ENCODE measurements at places on chromosomes 3 and 15. TPM values are rescaled to one million over a fixed set of nuclear protein-coding genes. Genes with fewer than 3 reads are reported as not detected.

BCL6 gene
- total RNA-seq, result 67.5 TPM

PLS1 gene
- total RNA-seq, result 5.4 TPM

DNA sequence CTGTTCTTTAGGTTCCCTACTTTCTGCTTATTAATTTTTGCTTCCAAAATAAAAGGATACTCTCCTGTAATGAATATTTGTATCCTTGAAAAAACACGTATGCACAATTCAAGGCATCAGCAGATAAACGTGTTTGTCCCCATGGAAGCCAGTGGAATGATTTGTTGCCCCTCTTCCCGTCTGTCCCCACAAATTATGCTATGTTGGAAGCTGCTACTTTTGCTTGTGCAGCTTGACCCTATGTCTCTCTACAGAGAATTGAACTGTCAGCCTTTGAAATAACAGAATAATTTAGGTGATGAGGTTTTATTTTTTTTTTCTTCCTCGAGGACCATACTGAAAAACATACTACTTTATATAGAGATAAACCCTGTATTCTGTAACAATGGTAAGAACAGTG, 401.5 kb upstream of the GOLIM4 start:
- no peak for ATAC-seq

GRCh38 chr15:61830536-61831330, 229.5 kb downstream of the VPS13C start:
- ATAC-seq, result no peak

CNTN3 gene
- not detected for total RNA-seq

VILL gene
- total RNA-seq, result 12.7 TPM

PRR20G gene
- not detected for total RNA-seq

DNA sequence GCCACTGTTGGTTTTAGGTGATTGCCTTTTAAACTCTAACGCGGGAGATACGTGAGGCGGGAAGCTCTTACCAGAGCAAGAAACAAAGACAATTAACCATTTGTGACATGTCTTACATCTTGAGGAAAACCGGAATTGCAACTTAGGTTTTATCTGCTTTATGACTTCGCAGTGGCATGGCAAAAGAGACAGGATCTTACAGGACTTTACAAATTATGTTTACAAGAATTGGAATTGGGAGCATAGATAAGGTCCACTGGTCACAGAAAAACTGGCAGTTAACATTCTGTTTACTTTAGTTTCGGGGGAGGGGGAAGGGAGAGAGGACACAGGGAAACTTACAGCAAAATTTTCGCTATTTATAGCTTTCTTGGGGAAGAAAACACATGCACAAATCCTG, 1119.6 kb downstream of the ZPLD1 start:
- no peak for ATAC-seq

MAP6D1 gene
- 1.4 TPM for total RNA-seq

GRCh38 chr15:48384616-48385015, 53.4 kb downstream of the DUT start:
- no peak for ATAC-seq

ADAMTS17 gene
- total RNA-seq, result 1.1 TPM

DNA sequence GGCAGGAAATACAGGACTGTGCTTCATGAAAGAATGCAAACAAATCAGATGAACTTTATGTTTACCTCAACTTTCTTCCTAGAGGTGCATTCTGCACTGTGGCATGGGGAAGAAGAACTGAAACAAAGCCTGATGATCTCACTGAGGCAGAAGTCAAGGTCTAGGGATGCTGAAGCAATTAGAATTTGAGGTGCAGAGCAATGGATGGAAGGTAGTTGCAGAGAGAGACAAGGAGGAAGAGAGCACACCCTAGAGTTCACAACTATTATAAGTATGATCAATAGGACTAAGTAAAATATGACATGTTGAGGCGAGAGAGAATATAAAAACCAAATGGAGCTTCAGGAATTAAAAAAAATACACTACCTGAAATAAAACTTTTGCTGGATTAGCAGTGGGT, 420.1 kb downstream of the EDEM1 start:
- no peak for ATAC-seq

CD200 gene
- 26.8 TPM for total RNA-seq

GRCh38 chr3:194624956-194625355, 8.3 kb downstream of the TMEM44 start:
- ATAC-seq, result no peak

DNA sequence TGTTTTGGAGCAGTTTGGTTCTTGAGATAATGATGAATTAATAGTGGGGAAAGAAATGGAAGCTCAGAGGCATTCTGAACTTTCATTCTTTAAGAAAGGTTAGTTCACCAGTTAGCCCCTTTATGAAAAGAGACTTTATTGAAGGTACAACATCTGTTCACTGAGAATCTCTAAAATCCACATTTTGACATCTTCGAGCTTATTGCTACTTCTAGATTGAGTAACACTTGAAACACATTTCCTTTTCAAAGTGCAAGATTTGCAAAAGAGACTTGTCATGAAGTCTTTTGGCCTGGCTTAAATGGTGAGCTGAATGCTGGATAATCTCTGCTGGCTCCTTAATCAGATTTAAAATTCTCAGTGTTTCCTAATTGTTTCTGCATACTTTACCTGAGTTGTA, 42.3 kb downstream of the RAB8B start:
- peak; percentile 56 for ATAC-seq

IQSEC1 gene
- total RNA-seq, result 38.0 TPM

GRCh38 chr3:150871192-150871591, 34.0 kb downstream of the MINDY4B start:
- ATAC-seq, result no peak

USP4 gene
- total RNA-seq, result 69.2 TPM

- ATAC-seq, result no peak
Measured at GRCh38 chr3:28575746-28576613, 227.4 kb upstream of the AZI2 start.

DNA sequence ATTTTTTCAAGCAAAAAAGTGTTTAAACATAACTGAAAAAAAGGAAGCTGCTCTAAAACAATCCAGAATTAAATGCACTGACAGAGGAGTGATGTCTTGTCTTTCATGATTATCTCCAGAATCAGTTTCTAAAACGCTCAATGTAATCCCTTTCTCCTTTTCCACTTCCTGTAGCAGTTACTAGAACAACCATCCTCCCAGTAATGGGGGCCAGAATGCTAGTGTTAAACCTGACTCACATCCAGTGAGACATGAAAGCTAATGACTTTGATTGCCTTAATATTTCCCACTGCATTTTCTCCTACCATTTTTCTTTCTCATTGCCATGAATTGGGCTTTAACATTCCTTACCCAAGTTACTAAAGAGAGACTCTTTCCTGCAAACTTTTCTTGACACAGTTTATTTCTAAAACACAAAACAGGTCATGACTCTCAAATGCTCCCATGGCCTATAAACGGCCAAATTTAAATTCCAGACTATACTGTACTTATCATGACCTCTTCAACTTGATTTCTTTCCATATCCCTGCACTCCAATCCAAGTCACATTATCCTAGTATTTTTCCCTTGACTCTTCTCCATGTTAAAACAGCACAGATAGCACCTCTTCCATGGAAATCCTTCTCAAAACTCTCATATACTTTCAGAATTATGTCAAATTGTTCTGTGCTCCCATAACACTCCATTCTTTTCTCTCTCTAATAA, 341.4 kb downstream of the NAALADL2 start:
- ATAC-seq, result no peak

DNA sequence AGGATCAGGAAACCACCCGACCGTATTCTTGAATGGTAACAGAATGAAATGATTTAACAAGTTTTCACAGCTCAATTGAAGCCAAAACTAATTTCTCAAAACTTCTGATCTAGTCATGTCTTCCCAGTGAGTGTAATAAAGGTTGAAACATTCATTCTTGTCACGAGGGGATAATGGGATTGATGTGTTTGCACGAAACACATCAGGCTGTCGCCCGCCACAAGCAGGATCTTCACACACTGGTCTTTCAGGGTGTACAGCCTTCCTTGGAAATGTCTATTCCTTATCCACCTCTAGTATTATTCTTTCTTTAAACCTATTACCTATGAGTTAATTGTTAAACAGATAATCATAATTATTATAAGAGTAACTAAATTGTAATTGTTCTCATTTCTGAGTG, 94.3 kb downstream of the KCNAB1 start:
- ATAC-seq, result no peak

GRCh38 chr15:25687689-25688088, 175.4 kb downstream of the ATP10A start:
- no peak for ATAC-seq

DNA sequence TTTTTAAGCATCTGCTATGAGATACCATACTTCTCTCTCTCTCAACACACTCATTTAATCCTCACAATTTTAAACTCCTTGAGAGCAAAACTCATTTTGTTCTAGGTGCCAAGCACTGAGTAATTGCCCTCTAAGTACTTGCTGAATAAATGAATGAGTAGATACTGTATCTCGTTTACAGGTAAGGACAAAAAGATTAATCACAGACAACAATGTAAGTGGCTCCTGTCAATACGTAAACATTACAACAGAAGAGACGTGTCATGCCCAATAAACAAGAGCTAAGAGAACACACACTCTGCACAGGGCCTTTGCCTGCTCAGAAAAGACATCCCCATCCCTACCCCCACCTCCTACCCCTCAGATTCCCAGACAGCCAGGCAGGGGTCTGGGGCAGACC, 59.8 kb downstream of the CHSY1 start:
- ATAC-seq, result peak; percentile 38

- ATAC-seq, result peak; percentile 50
Measured at GRCh38 chr15:40906991-40907802, 12.9 kb downstream of the VPS18 start.

DNA sequence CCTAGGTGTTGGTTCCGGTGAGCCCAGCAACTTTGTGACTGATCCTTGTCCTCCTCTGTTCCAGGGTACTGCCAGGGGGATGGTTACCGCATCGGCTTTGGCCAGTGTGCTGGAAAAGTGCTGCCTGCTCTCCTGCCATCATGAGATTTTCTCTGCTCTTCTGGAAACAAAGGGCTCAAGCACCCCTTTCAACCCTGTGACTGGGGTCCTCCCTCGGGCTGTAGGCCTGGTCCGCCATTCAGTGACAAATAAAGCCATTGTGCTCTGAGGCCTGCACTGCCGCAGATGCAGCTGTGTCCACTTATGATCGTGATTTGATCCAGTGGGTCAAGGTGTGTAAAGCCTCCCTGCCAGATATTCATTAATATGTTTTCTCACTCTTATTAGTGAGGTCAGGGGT, 33.3 kb downstream of the FAH start:
- ATAC-seq, result no peak

SLC28A1 gene
- total RNA-seq, result not detected

- no peak for ATAC-seq
Measured at GRCh38 chr3:100581650-100582049, 27.8 kb upstream of the ADGRG7 start.

C3orf20 gene
- total RNA-seq, result 0.16 TPM

DNA sequence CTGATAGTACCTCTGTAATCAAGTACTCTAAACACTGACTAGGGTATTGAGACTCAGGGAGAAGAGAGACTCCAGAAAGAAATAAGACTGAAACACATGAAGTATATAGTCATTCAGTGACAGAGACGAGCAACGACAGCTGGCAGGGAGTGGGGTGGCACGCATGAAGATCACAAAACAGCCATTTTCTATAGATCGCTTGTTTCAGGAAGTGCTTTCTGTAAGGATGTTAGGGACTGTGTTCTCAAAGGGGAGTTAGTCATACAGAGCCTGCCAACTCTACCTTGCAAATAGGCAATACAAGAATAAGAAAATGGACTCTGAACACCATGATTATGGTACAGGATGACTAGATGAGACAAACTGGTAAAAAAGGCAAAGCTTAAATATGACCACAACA, 139.5 kb downstream of the TBL1XR1 start:
- peak; percentile 95 for ATAC-seq

SEMA7A gene
- 11.7 TPM for total RNA-seq

SCAANT1 gene
- 2.4 TPM for total RNA-seq

DNA sequence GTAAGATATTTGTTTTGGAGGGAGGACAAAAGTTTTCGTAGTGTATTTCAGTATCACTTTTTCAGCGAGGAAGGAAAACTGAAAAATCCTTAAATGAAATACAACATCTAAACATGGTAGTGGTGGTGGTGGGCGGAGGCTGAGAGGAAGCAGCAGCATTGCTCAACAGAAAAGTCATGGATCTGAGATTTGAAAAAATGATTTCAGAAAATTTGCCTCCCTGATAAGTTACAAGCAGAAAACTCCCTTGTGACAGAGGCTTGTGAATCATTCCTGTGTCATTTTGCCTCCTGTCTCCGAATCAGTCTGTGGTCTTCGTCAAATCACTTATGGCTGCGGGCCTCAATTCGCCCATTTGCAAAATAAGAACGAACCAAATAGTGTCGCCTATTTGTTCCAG, 965 bp upstream of the CRBN start:
- ATAC-seq, result no peak

- ATAC-seq, result no peak
Measured at GRCh38 chr3:52043750-52044149, 12.6 kb downstream of the DUSP7 start.

DNA sequence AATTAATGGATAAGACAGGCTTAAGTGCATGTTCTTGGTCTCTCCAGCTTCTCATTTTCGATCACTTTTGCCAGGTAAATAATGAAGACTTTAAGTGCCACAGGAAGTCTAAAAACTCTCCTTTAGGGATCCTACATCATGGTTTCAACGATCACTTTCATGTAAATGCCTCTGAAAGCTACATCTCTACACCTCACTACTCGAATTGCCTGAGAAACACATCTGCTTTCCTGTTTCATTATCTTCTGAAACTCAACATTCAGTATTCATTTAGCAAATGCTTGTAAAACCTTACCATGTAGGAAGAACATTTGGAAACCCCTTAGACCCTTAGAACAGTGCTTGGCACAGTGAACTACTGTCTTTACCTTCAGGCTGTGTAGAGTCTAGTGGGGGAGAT, 16.2 kb downstream of the THAP10 start:
- no peak for ATAC-seq

TRANK1 gene
- total RNA-seq, result 12.8 TPM

CLSTN2 gene
- total RNA-seq, result not detected

- ATAC-seq, result no peak
Measured at GRCh38 chr3:72165317-72165716, 380.4 kb upstream of the PROK2 start.

GRCh38 chr3:55491296-55491816, 4.2 kb upstream of the WNT5A start:
- ATAC-seq, result no peak

DNA sequence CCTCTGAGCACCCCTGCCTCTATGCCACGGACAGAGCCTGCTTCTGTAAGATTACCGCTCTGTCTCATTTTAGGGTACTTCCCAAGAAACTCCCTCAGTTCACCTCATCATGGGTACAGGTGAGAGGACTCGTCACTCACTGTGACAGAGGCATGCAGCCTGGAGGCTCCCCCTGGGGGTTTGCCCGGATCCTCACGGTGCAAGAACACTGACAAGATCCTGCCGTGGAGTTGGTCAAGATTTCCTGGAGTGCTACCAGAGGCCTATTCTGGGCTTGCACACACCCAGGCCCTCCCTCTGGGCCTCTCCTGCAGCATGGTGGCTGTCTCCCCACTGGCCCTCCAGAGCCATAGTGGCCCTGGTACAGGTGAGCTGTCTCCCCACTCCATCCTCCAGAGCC, 103.1 kb upstream of the TNIK start:
- no peak for ATAC-seq

SAMD7 gene
- not detected for total RNA-seq

GRCh38 chr3:112013058-112013783, 14.5 kb downstream of the TAGLN3 start:
- ATAC-seq, result peak; percentile 95

GRCh38 chr3:184712248-184713039, 580 bp upstream of the MAGEF1 start:
- ATAC-seq, result peak; percentile 34

All from activated T-helper 17 cell treated with anti-CD3 and anti-CD28 coated beads, Interleukin-2, amount 50 U/mL, for 72 hours (primary cell).